ENCODE measurements at places on chromosomes 4 and X.
A peak's percentile ranks its signal among the peaks of the same experiment; 100 is the strongest.

DNA sequence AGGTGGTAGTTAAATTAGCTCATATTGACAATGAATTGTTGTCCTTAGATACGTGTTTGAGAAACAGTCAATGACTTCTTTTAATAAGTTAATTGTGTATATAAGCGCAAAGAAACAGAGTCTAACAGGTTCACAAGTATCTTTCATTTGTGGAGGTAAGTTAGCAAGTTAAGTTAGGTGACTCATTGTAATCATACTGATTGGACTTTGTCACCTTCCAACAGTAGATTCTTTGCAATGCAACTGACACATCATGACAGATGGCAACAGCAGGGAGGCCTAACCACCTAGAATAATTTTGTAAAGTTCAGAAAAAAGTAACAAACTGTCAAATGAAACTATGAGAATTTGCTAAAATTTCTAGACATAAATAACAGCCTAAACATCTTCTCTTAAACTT, 207.6 kb upstream of the PITX2 start:
- no peak for DNase-seq

GRCh38 chr4:53380221-53380620, 2.8 kb downstream of the FIP1L1 start:
- DNase-seq: no peak

GRCh38 chr4:25178838-25179261, 18.6 kb upstream of the SEPSECS start:
- DNase-seq: no peak

- no peak for DNase-seq
Observed at GRCh38 chrX:21266949-21267348, 107.3 kb upstream of the CNKSR2 start.

DNA sequence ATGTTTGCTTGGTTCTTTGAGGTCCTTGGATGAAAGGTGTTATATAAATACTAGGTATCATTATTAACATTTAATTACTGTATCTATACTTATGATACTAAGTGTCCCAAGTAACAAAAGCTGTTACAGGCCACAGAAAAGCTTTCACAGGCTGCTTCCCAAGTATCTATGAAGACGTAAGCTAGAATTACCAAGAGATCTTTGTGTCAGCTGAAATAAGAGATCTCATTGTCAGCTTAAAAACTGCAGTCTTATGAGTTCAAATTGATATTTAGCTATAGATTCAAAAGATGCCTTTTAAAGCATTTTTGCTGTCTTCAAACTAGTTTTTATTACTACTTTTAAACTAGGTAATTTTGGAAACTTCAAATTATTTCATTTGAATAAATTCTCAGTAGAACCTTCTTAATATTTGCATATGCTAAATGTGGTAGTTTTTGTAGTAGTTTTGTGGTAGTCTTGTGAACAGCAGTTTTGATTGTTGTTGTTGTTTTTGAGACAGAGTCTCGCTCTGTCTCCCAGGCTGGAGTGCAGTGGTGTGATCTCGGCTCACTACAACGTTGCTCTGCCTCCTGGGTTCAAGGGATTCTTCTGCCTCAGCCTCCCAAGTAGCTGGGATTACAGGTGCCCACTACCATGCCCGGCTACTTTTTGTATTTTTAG, 170.0 kb upstream of the RPL34 start:
- DNase-seq: no peak

- DNase-seq: peak; percentile 58
Observed at GRCh38 chrX:68684291-68684918, 36.9 kb downstream of the STARD8 start.

GRCh38 chr4:168632301-168632725, 135.5 kb downstream of the PALLD start:
- no peak for DNase-seq

DNA sequence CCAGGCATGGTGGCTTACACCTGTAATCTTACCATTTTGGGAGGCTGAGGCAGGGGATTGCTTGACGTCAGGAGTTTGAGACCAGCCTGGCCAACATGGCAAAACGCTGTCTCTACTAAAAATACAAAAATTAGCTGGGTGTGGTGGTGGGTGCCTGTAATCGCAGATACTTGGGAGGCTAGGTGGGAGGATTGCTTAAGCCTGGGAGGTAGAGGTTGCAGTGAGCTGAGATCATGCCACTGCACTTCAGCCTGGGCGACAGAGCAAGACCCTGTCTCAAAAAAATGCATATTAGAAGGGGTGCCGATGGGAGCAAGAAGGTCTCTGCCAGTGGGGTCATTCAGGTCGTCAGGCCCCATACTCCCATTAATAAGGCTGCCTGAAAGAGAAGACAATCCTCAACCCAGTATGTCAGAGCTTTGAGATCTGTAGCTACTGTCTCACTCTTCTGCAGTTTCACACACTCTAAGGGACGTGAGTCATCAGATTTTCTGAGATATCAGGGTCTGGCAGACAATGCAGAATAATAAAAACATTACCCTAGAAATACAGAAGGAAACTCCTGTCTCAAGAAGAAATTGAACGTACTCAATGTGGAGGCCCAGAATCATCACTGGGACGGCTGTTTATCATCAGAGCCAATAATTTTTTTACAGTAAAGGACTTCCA, 176.7 kb upstream of the FAT1 start:
- no peak for DNase-seq
